ENCODE measurements at places on chromosomes 4 and X.

GRCh38 chr4:83112231-83112630, 2.3 kb downstream of the PLAC8 start:
- DNase-seq: no peak

DNA sequence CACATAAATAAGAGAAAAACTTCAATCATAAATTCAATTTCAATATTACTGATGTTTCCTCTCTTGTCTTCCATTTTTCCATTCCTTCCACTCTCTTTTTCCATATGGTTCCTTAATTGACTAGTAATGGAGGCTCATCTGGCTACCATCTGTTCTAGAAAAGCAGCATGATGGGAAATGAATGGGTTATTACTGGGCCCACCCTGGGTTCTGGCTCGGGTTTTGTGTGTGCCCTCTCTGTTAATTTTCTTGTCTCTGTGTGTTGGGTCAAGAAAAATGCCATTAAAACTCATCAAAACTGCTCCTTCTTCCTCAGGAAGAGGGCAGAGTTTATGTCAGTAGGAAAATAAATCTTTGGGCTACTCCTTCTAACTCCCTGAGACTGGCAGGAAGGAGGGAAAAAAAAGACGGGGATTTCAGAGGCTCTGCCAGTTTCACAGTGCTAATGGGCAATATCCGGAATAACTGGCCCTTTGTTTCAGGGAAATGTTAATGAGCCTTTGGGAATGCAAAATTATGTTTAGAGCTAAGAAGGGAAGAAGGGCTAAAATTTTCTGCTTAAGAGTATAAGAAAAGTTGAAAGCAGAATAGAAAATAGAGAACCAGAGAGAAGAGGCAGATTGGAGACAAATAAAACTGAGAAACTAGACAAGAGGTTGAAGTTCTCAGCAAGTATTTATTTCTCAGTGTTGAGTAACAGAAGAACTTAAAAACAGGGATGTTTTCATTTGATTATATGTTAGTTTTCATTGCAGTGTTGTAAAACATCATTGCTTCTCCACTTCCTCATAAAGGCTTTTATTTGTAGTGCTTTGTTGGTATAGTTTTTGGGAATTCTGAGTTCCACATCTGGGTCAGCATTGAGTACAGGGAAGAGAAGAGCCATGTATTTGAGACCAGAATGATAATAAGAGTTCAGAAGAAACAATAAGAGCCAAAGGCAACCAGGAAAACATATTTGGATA, 19.7 kb downstream of the GABRB1 start:
- DNase-seq: no peak

DNA sequence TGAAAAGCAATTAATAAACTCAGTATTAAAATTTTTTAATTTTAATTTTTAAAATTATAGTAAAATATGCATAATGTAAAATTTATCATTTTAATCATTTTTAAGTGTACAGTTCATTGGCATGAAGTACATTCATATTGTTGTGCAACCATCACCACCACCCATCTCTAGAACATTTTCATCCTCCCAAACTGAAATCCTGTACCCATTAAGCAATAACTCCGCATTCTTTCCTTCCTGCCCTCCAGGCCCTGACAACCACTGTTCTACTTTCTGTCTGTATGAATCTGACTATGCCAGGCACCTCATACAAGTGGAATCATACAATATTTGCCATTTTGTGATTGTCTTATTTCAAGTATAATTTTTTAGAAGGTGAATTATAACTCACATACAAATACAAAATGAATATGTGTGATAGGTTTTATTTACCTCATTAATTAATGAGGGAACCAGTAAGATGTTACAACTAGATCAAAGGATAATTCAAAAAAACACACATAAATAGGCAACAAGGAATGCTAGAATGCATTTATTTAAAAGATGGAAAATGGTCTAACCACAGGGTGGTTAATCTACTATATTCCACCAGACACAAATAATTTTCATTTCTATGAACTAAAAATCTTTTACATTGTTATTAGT, 13.1 kb upstream of the AFF1 start:
- no peak for DNase-seq

DNA sequence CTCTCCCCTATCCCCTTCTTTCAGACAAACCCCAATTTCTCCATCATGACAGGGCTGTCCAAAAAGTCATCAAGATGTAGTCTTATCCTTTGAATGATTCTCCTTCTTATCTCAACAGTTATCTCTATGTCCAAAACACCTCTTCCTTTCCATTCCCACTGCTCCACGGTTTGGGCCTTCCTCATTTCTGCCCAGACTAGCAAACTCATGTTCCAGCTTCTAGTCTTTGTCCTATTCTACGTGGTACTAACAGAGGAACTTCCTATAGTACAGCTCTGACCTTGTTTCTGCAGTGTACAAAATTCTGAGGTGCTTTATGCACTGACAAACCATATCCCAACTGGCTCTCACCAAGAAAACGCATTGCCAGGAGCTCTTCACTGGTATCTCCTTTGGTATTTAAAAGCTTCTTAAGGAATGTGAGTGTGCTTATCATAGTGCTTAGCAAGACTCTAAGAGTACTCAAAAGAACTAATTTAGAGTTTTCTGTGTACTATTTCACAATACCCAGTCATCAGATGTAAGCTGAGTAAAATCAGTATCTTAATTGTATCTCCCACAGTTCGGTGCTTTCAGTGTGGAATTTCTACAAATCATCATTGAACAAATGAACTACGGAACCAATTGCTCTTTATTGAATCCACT, 65.5 kb downstream of the MAML3 start:
- DNase-seq: no peak

DNA sequence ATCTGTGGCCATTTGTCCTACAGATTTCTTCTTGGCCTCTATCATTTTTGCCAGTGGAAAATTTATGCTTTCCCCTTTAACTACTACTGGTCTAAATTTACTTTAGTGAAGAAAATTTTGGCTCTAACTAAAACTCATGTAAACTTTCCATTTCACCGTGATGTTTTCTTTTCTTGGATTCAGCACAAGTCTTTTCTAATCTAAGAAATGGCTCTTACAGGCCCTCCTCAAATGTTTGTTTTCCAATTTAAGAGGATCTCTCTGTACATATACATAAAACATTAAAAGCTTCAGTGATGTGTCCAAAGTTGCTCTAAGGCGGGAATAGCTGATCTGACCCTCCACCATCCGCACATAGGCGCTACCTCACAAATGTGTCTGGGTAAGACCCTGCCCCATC, 68.1 kb downstream of the MAML3 start:
- no peak for DNase-seq

DNA sequence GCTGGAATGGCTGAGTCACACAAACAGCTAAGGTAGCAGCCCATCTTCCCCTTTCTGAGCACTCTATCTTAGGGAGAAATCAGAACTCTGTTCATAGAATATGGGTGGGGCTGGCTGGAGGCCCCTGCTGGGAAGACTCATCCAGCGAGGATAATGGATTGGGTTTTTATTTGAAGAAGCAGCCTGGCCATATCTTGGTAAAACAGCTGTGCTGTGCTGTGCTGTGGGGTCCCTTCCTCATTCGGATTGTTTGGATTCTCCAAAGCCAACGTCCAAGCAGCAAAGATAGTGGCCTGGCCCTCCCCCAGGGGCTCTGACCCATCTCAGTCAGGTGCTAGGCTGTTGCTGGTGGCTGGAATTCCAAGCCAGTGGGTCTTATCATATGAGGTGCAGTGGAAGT, 63.8 kb downstream of the ZNF718 start:
- no peak for DNase-seq

GRCh38 chrX:64580605-64581004, 185.4 kb upstream of the MTMR8 start:
- no peak for DNase-seq

DNA sequence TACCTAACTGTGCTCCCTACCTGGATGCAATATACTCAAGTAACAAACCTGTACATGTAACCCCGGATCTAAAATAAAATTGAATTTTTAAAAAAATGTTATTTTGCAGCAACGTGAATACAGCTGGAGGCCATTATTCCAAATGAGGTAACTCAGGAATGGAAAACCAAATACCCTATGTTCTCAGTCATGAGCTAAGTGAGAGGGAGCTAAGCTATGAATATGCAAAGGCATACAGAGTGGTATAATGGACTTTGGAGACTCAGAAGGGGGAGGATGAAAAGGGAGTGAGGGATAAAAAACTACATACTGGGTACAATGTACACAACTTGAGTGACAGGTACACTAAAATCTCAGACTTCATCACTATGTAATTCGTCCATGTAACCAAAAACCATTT, 78.6 kb downstream of the CENPC start:
- no peak for DNase-seq

- DNase-seq: no peak
These were observed 394.7 kb downstream of the IL1RAPL1 start for GRCh38 chrX:28981952-28982351.

DNA sequence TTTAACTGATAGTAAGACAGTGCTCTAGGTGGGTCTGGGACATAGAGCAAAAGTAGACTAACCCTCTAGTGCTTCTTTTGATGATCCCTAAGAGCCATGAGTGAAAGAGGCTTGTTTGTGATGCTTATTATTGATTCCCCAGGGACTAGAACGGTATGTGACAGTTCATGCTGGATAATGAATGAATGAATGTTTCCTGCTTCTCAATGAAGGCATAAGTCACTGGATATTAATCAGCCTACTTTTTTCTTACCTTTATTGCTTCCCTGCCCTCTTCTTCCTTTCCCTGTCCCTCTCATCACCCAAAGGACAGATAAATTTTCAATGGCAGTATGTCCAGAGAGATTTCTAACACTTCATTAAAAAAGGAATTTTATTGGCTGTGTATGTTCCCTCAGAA, 486.2 kb downstream of the RPA4 start:
- DNase-seq: no peak

GRCh38 chr4:306551-306961, 1.3 kb upstream of the ZNF732 start:
- DNase-seq: no peak

- no peak for DNase-seq
These were observed 65.7 kb upstream of the ARHGAP24 start for GRCh38 chr4:85409251-85409650.

All from stimulated activated CD4-positive, alpha-beta T cell treated with anti-CD3 and anti-CD28 coated beads, TNF-alpha, amount 100 ng/mL, for 48 hours (primary cell).